ENCODE measurements at places on chromosomes 1 and 21. TPM values are rescaled to one million over a fixed set of nuclear protein-coding genes. Genes with fewer than 3 reads are reported as not detected.

DNA sequence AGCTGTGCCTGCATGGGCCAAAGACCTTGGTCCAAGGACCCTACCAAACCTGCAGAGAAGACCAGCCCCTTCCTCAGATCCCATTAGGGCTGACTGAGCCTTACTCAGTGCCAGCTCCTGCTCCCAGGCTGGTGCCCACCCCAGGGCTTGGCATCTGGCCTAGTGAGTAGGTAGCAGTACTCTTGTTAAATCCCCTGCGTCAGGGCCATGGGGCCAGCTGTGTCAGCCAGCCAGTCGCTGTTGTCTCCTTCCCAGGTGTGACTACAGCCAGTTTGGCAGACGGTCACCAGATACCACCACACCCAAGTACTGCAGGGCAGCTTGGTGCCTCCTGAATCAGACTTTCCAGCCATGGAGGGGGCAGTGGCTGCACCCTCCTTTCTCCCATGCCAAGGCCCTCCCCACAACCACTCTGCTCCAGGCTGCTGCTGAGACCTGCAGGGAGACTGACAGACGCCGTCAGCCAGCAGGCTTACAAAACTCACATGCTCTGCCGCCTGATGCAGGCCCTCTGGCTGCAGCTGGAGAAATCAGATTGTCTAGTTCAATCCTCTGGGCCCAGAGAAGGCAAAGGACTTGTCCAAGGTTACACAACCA is 3.0 kb downstream of the TENT5B start:
- DNase-seq, result no peak

- no peak for DNase-seq
Measured at GRCh38 chr1:178457651-178458050, 39.1 kb downstream of the CLEC20A start.

GRCh38 chr1:83998498-83999315 is at the start of gene TTLL7:
TTLL7 (minus strand) TSS chr1:83999132; CDS start chr1:83952211, 46,921 bp downstream.
- peak; percentile 93 for DNase-seq

- DNase-seq, result no peak
Measured at GRCh38 chr1:165637427-165637826, 6.4 kb downstream of the MGST3 start.

GRCh38 chr1:56137521-56138505 is 441.6 kb downstream of the PLPP3 start:
- DNase-seq, result no peak

DNA sequence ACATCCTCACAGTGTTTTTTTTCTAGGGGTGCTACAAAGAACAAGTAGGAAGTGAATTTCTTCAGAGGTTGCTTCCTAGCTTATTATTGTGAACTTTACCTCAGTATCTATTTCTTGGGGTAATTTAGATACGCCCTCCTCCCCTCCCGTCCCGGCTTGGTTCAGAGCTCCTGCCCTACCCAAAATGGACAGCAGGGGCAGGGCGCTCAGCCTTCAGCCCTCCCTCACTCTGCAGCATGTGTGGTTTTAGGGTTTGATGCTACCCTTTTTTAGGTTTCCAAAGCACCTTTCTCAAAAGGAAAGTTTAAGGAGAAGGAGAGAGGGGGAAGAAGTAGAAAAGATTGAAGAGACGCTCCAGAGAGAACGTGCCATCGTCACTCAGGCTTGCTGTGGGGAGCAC is 16.9 kb upstream of the POGK start:
- DNase-seq, result no peak

- no peak for DNase-seq
Measured at GRCh38 chr1:22503721-22504410, 52.2 kb downstream of the ZBTB40 start.

DNA sequence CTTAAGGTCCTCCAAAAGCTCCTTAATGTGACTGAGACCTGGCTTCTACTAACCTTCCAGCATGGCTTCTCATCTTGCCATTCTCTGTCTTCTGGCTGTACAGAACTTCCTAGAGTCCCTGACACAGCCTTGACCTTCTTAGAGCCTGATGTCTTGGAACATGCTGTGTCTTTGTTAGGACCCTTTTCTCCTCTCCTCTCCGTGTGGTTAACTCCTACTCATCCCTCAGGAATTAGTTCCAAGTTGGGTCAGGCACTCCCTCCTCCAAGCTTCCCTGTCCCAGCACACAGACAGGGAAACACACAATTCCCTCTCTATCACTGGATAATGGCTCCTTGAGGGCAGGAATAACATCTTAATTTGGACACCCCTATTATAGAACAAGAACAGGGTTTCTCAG is 275.4 kb upstream of the USP24 start:
- no peak for DNase-seq

Gene KMO
- total RNA-seq, result not detected

DNA sequence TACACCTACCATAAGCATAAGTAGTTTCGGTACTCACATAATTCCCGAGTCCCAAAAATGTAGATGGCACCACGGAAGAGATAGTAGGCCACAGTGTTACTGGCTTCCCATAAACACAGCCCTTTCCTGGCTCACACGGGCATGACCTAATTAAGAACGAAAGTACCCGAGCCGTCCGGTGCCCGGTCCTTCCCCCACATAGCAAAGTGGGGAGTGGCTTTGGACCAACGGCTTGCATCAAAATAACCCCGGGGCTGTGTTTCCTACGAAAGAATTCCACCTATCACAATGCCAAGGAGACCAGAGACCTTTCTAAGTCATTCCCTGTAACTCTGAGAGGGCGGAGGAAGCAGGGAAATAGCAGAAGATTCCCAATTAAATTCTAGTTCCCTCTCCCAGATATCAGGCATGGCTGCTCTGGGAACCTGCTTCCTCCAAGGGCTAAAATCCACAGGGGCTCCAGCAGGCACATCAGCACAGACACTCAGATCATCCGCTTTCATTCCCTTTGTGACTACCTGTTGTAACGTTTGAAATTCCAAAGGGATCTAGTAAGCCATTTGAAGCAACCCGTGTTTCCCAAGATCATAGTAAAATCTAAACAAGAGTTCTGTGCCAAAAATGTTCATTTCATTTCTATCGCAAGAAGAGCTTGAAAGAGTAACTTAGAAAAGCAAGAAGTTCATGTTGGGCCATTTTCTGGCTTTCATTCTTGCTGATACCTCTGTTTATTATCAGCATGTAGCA is at the start of gene TMPRSS3:
TMPRSS3 (minus strand) TSS at position 148 of the 747 bp plus-strand sequence. CDS start 635 bp downstream, outside the sequence.
- no peak for DNase-seq

Gene YRDC
- total RNA-seq, result 12.9 TPM

- DNase-seq, result peak; percentile 71
Measured at GRCh38 chr1:99766378-99766800, at the start of gene FRRS1. FRRS1 (minus strand) TSS chr1:99766635; CDS start chr1:99748768, 17,867 bp downstream.

Gene LYSMD1
- total RNA-seq, result 18.9 TPM

DNA sequence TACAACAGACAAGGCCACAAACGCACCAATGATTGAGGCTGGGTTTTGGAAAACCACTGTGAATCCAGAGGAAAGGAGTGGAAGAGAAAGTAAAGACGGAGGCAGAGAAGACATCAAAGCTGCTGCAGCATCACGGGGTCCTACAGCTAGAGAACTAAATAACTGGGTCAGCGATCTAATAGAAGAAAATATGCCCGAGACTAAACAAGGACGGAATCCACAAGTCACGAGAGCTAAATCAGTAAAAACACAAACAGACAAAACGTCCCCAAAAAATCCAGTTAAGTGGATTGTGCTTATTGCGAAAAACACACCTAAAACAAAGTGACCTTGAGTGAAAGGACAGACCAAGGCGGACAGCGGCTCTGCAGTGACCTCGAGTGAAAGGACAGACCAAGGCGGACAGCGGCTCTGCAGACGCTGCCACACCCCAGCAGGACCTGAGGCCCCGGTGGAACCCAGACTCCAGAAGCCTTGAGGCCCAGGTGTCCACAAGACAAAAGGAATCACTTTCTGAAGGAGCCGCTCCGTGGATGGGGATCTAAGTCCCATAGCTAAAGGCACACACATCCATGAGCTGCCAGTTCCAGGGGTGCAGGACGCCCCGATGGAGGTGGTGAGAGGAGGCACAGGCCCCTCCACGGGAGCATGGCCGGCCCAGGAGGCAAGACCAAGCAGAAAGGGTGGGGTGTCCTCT is 6.0 kb downstream of the FTCD start:
- DNase-seq, result no peak

- DNase-seq, result no peak
Measured at GRCh38 chr1:213962508-213962907, 25.3 kb upstream of the PROX1 start.

GRCh38 chr1:229434005-229434640 is at the start of gene ACTA1:
ACTA1 (minus strand) TSS chr1:229434094; CDS start chr1:229433115, 979 bp downstream.
- DNase-seq, result peak; percentile 78

DNA sequence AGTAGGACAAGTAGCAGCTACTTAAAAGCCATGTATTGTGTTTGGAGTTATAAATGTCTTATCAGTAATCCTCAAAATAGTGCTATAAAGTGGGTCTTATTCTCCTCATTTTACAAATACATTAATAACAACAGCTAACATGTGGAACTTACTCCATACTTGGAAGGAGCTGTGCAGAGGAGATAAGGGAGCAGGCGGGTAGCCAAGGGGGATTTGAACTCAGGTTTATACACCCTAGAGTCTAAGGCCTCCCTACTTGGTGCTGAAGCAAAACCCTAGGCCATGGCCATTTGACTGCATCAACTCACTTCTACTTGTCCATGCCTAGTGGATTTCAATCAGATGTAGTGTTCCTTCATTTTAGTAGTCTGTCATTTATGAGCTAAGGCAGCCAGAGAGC is 72.1 kb downstream of the LMO4 start:
- DNase-seq, result no peak

Gene HMGCS2
- not detected for total RNA-seq

Gene DIO1
- total RNA-seq, result not detected

Gene GJA4
- not detected for total RNA-seq

- DNase-seq, result peak; percentile 89
Measured at GRCh38 chr1:227793948-227794816, 21.3 kb upstream of the PRSS38 start.

Gene CR1L
- total RNA-seq, result not detected
